Pulmonary artery endothelial cell (primary cell): ENCODE measurements at places on chromosomes 13 and 19. TPM values are rescaled to one million over a fixed set of nuclear protein-coding genes. Genes with fewer than 3 reads are reported as not detected.

GRCh38 chr19:38134540-38135149, 89.4 kb downstream of the DPF1 start:
- DNase-seq = no peak

- DNase-seq = no peak
Measured at GRCh38 chr19:13024951-13025697, 29.8 kb downstream of the NFIX start.

DNA sequence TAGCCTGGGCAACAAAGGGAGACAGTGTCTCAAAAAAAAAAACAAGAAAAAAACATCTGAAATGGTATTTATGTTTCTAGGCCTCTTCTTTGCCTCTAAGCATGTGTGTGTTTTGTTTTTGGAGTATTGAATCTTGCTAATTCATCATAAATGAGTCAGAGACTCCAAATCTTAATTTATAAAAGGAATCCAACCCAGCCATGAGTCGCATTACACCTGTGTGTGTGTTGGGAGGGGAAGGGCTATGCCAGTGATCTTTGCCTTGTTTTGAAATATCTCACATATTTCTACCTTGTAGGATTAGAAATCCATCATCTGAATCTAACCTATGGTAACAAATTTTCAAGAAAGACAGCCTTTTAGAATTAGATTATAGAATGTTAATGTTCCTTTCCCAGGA, 4.0 kb downstream of the ZNF331 start:
- no peak for DNase-seq

Gene ZNF135
- 0.46 and 3.2 TPM in 2 replicates for total RNA-seq

GRCh38 chr13:97627566-97627965, 193.6 kb downstream of the RAP2A start:
- DNase-seq = no peak

Gene CEACAM16
- not detected in 2 replicates for total RNA-seq
